Stimulated activated CD8-positive, alpha-beta memory T cell treated with anti-CD3 and anti-CD28 coated beads, Interleukin-2, amount 100 ng/mL, for 1 hour (primary cell): ENCODE measurements at places on chromosomes 13 and 19.

DNA sequence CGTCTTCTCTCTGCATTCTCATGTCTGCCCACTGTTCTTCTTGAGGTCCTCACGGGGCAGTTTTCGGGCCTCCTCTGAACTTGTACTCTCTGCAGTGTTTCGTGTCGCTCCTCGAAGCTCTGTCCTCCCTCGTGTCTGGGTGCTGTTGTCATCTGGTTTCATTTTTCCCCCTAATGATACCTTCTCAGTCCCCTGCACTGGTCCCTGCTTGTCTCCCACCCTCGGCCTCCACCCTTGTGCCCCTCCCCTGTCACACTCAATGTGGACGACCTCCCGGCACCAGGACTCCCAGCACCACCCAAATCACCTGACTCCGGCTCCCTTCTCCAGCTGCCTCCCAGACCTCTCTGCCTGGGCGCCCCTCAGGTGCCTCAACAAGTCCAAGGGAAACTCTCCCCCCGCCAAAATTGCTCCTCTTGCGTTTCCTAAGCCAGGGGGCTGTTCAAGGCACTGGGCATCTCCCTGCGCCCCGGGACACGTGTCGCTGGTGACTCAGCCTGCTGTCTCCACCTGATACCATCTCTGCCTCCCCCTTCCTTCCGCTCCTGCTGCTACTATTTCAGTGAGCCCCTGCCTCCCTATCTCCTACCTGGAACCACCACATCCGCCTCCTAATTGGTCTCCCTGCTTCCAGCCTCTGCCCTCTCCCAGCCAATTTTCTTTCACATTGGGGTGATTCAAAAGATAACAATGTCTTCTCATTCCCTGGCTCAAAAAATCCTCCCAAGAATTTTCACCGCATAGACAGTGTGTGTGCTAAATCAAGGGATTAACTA, 49.5 kb downstream of the RFX2 start:
- no peak for DNase-seq

DNA sequence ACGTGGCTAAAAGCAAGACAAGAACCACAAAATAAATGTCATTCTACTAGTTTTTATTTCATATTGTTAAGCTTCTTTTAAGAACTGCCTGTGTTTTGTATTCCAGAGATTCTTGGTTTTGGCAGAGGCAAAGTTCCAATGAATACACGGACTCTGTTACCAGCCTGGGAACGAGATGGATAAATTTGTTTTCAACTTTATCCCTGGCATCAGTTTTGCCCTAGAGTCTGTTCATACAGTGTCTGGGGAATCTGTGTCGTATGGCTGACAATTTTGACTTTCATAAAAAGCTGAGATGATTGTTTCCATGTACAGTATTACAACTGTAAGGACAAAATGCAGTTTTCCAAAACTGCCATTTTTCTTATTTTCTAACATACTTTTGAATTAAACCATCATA, 327.6 kb downstream of the TBC1D4 start:
- no peak for DNase-seq

- DNase-seq = no peak
Observed at GRCh38 chr19:13281567-13282291, 131.5 kb downstream of the IER2 start.

DNA sequence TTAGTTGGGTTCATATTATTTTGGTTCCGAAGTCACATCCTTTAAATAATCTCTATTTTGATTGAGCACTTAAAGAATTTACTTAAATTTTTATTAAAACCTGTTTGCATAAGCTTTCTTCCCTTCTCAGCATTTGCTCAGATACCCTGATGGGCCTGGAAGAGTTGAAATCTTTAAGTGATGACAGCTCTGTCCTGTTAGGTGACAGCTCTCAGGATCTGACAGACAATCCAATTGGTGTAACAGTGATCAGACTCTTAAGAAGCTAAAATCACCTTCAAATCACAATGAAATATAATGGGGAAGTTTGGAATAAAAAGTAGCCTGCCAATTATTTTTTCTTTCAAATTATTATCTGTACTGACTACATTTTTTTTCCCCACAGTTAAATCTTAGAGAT, 284.4 kb downstream of the LMO7 start:
- no peak for DNase-seq
